ENCODE measurements at places on chromosomes 6 and 20.
A peak's percentile ranks its signal among the peaks of the same experiment; 100 is the strongest.

GRCh38 chr6:168507297-168507696, 66.3 kb downstream of the SMOC2 start:
- DNase-seq: no peak

- DNase-seq: no peak
These were observed 76.0 kb upstream of the SHLD1 start for GRCh38 chr20:5674176-5674660.

DNA sequence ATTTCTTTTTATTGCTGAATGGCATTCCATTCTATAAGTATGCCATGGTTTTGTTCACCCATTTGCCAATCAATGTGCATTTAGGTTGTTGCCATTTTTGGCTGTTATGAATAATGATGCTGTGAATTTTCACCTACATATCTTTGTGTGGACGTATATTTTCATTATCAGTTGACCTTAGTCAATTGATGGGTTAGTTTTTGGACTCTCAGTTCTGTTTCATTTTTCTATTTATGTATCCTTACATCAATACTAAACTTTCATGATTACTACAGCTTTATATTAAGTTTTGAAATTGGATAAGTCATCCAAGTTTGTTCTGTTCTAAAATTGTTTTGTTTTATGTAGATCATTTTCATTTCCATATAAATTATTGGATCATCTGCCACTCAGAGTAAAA, 261.9 kb upstream of the CNR1 start:
- DNase-seq: no peak

- DNase-seq: no peak
These were observed 464.8 kb downstream of the CBLN4 start for GRCh38 chr20:55540486-55540885.

DNA sequence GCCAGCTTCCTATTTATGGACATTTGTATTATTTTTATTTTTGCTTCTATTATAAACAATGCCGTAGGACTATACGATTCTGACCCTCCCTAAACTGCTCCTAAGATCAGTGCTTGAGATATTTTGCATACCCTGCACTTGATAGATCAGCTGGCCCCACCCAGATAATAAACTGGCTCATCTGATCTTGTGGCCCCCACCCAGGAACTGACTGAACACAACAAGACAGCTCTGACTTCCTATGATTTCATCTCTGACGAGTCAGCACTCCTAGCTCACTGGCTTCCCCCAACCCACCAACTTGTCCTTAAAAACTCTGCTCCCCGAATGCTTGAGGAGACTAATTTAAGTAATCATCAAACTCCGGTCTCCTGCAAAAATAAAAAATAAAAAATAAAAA, 34.9 kb upstream of the TFAP2A start:
- DNase-seq: no peak

- no peak for DNase-seq
These were observed 139.1 kb upstream of the GMDS start for GRCh38 chr6:2384528-2384927.

GRCh38 chr6:145848541-145848940, 33.9 kb upstream of the FBXO30 start:
- DNase-seq: no peak

GRCh38 chr6:13447949-13448724, 39.3 kb downstream of the GFOD1 start:
- no peak for DNase-seq

DNA sequence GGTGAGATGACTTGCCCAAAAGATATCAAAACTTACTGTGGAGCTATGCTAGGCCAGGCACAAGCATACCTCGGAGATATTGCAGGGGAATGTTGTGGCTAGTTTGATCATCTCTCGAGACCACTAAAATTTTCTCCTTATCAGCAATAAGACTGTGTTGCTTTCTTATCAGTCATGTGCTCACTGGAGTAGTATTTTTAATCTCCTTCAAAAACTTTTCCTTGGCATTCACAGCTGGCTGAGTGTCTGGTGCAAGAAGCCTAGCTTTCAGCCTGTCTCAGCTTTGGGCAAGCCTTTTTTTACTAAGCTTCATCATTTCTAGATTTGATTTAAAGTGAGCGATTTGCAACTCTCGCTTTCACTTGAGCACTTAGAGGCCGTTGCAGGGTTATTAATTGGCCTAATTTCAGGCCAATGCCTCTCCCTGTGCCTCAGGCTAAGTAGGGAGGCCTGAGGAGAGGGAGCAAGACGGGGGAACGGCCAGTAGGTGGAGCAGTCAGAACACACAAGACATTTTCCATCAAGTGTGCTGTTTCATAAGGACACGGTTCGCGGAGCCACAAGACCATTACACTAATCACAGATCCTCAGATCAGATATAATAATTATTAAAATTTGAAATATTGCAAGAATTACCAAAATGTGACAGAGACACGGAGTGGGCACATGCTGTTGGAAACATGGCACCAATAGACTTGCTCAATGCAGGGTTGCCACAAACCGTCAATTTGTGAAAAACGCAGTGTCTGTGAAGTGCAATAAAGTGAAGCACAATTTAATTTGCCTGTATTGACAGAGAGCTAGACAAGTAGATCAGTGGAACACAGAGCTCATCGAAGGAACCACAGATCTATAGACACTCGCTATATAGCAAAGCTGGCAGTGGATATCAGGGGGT, 106.8 kb upstream of the SIRPG start:
- DNase-seq: peak; percentile 1

DNA sequence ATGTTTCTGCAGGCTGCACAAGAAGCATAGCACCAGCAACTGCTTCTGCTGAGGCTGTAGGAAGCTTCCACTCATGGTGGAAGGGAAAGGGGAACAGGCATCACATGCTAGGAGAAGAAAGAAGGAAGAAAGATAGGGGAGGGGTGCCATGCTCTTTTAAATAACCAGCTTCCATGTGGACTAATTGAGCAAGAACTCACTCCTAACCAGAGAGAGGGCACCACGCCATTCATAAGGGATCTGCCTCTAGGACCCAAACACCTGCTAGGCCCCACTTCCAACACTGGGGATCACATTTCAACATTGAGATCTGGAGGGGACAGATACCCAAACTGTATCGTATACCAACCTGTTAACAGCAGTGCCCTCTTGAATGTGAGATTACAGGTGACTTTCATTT, 46.9 kb upstream of the ARMC2 start:
- no peak for DNase-seq

DNA sequence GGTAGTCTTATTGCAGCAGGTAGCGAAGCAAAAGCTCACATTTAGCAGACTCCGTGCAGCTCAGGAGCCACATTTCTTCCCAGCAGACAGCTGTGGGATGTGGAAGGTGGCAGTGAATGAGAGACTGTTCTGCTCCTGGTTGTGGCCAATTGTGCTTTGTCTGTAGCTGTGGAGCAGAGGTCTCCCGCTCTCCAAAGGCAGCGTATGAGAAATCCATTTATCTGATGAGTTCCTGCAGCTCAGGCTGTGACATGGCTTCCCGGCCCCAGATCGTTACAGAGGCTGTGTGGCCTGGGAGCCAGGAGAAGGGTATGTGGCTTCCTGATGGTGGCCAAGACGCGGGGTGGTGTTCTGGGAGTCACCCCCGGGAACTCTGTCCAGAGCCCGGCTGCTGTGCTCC, 64.5 kb upstream of the KIF16B start:
- DNase-seq: no peak

DNA sequence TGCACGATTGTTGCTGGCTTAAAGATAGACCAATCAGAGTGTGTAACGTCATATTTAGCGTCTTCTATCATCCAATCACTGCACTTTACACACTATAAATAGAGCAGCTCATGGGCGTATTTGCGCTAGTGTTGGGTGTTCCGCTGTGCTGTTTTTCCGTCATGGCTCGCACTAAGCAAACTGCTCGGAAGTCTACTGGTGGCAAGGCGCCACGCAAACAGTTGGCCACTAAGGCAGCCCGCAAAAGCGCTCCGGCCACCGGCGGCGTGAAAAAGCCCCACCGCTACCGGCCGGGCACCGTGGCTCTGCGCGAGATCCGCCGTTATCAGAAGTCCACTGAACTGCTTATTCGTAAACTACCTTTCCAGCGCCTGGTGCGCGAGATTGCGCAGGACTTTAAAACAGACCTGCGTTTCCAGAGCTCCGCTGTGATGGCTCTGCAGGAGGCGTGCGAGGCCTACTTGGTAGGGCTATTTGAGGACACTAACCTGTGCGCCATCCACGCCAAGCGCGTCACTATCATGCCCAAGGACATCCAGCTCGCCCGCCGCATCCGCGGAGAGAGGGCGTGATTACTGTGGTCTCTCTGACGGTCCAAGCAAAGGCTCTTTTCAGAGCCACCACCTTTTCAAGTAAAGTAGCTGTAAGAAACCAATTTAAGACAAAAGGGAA, 57.9 kb downstream of the TRIM38 start:
- peak; percentile 90 for DNase-seq

- DNase-seq: no peak
These were observed 367.6 kb downstream of the TENT5A start for GRCh38 chr6:81384921-81385320.

DNA sequence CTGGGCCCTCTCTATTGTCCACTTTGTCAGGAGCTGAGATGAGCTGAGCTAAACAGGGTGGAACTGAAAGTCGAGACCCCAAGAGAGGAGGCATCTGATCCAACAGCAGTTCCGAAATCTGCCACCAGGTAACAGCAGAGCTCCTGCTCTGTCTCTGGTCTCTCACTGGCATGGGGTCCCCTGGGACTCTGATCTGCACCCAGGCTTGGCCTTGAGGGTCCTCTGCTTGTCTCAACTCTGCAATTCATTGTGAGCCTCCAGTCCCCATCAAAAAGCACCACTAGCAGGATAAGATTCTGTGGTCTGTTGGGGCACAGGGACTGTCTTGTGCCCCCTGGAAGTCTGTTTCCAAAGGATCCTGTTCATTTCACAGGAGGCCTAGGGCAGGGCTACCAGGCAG, 62.5 kb upstream of the TOP1 start:
- no peak for DNase-seq
